Stimulated activated naive B cell treated with anti-CD40 and anti-IgM and Interleukin-4, amounts not matched to agents 10 μg/mL and 1 μg/mL and 100 μg/mL, for 72 hours (primary cell): ENCODE measurements at places on chromosomes 1 and 21.

DNA sequence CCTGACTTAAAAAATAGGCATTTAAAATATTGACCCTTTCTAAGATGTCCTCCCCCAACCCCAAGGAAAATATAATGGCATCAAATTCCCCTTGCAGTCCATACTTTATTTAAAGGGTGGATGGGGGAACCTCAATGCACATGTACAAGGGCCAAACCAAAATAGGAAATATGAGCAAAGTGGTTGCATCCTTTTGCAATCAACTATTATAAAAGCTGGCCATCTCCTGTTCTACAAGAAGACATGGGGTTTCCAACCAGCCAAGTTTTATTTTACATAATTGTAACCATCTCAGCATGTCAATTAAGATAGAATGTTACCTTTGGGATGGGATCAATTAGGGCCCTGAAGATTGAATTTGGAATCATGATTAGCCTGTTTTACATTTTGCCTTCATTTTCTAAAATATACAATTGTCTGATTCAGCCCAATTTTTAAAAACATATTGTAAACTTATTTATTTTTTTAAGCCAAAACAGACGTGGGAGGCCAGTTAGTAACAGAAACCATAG lies 146.7 kb upstream of the NFIA start:
- no peak for DNase-seq

- DNase-seq, result no peak
These were observed 25.2 kb upstream of the SSX2IP start for GRCh38 chr1:84715342-84716019.

GRCh38 chr1:55040083-55040932 lies 960 bp downstream of the PCSK9 start:
- DNase-seq, result no peak

DNA sequence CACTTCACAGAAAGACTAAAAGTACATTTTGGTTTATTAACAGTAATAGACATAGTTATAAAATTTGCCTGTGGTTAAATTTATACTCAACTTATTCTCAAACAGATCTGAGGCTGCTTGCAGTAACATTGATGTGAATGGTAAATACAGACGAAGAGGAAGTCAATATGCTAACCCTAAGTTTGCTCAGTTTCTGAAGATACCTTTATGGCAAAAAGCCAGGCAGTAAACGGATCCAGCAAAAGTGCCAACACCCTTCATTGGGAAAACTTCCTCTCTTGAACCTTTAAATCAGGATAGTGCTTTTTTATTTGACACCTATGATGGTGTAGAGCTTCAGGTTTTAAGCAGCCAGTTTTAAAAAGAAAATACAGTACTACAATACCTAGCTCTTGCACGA lies 16.6 kb upstream of the CCDC181 start:
- no peak for DNase-seq

DNA sequence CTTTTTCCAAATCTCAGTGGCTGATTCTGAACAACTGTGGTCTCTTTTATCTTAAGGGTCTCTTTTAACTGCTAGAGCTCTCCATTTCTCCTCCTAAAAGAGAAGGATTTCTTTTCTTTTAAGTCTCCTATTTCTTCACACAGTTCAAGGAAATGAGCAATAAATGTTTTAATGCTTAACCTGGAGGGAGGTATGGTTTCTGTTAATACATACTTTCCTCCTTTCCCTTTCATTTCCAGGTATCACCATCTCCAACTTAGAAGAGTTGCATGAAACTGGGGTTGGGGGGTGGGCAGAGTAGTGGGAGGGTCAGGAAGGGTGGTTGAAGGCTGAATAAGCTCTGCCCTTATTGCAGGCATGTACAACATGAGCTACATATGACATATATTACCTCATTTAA lies 31.4 kb downstream of the HSD3B2 start:
- DNase-seq, result no peak

- DNase-seq, result no peak
These were observed 163.7 kb downstream of the NTPCR start for GRCh38 chr1:233114159-233114558.

DNA sequence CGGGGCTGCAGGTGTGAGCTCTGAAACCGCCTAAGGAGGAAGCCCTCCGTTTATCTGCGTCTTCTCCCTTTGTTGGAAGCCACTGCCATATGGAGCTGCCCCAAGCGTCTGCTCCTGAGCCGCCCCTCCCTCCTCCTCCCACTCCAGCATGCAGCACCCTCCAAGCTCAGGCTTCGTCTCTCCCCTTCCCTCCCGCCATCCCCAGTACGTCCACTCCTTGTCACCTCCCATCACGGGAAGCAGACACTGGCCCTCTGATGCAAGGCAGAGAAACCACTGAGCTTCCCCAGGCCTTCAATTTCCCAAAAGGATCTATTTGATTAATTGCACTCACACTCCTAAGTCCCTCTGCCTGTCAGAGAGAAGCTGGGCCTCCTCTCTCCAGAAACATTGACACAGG lies 52.5 kb downstream of the NFASC start:
- no peak for DNase-seq

DNA sequence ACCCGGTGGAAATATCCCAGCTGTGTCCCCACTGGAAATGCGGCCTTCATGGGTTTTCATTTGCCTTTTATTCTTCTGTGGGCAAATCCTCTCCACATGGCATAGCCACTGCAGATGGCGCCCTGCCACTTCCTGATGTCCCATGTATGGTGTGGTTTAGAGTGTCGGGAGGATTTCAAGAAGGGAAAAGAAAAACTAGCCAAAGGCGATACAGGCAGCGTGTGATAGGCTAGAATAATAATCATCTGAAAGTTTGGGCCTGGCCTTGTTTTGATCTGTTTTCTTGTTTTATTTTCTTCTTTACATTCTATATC lies 123.6 kb downstream of the PEX14 start:
- DNase-seq, result no peak

- DNase-seq, result no peak
These were observed 35.7 kb downstream of the CAPZB start for GRCh38 chr1:19449454-19450228.

DNA sequence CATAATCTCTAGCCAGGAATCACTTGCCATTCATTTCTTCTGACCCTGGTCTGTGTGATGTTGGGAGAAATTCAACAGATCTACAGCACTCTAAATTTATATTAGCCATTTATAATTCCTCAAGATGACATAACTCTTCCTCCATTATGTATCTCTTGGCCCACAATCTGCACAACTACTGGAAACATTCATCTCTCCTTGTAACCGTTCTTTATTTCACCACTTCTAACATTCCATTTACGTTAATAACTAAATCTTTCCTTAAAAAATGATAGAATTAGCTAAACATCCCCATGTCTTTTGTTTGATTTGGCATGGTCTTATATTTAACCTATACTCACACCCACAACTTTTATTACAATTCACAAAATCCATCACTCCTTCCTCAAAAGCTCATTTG lies 166.0 kb downstream of the COL11A1 start:
- no peak for DNase-seq

DNA sequence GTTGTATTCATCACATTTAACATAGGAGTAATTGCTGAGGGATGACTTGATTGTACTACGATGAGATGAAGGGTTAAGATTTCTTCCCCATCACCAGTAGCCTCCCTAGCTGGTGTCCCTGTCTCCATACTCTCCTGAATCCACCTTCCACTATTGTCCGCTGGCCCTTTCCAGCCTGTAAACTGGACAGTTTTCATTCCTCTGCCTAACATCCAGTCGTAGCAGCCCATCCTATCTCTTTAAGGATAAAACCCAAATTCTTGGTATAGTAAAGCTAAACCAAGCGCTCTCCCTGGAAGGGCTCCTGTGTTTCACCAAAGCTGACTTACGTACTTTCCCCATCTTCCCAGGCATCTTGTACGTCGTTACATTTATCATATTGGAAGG lies 670 bp downstream of the COX20 start:
- DNase-seq, result no peak

- DNase-seq, result no peak
These were observed 83.7 kb upstream of the PPP2R5A start for GRCh38 chr1:212201461-212201860.

DNA sequence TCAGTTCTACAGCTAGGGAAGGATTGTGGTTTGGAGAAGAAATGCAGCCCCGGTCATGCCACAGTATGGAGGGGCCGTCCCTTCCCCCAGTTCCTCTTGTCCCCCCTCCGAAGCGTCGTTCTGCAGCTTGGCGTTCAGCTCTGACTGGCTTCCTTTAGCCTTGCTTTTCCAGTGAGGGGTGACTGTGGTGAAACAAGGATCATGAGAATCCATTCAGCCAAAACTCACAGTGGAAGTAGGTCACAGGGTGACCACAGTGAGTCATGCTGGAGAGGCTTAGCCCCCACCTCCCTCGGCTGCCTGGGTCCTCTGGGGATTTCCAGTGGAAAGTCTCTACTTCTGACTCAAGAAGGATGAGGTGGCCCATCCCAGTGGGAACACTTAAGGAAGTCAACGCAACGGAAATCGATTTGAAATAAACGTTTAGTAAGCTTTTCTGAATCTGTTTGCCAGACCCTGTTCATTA lies 37.3 kb upstream of the COL6A2 start:
- DNase-seq, result peak; percentile 50

- no peak for DNase-seq
These were observed 1.6 kb upstream of the LY9 start for GRCh38 chr1:160794376-160794775.

GRCh38 chr21:35641271-35642016 lies 418.9 kb downstream of the SETD4 start:
- no peak for DNase-seq

- no peak for DNase-seq
These were observed 27.6 kb downstream of the C2CD2 start for GRCh38 chr21:41926117-41926806.

GRCh38 chr1:166295656-166296055 lies 128.9 kb upstream of the FAM78B start:
- no peak for DNase-seq

- DNase-seq, result no peak
These were observed 234.5 kb upstream of the NEGR1 start for GRCh38 chr1:72516826-72517225.

GRCh38 chr1:41872074-41872473 lies 46.6 kb downstream of the HIVEP3 start:
- DNase-seq, result no peak

DNA sequence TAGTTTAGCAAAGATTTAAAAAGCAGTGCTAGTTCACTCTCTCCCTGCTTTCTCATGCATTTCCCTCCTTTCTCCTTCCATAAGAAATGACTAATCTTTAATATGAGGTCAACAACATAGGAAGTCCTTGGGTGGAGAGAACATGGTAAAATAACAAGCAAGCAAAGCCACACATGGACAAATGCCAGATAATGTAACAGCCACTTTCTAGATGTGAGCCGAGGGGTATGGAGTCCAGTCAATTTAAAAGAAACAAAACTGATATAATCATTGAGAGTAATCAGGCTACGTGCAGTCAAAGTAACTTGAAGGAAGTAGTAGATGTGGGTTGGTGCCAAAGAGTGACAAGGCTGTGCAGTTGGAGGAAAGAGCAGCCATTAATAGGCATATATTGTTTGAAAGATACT lies 69.6 kb downstream of the DUSP10 start:
- no peak for DNase-seq

- no peak for DNase-seq
These were observed 20.1 kb upstream of the SELENON start for GRCh38 chr1:25779894-25780293.

DNA sequence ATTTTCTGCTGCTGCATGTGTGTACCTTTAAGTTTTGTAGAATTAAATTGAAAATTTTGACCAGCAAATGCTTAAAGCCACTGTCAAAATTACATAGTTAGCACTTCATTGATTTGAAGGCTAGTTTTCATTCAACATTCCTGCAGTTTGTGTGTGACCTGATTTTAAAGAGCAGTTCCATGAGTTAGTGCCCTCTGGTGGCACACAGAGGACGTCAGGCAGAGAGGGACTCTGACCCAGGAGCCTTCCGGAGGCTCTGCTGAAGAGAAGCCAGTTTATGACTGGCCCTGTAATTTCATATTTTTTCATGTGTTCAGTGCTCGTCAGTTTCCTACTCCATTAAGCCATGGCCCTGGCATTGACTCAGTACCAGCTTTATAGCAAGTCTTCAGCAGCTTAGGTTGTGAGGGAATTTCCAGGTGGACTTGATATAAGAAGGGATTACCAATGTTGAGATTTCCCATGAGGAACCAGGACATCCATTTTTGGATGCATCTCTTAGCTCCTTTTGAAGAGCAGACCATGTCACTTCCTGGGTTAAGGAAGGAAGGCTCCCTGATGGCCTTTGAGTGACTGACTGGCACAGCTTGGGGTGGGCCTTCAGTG lies 104.7 kb downstream of the CAMTA1 start:
- peak; percentile 24 for DNase-seq

GRCh38 chr1:168321945-168322344 lies 41.3 kb downstream of the TBX19 start:
- no peak for DNase-seq

- no peak for DNase-seq
These were observed 44.0 kb downstream of the PTAFR start for GRCh38 chr1:28132171-28133167.

DNA sequence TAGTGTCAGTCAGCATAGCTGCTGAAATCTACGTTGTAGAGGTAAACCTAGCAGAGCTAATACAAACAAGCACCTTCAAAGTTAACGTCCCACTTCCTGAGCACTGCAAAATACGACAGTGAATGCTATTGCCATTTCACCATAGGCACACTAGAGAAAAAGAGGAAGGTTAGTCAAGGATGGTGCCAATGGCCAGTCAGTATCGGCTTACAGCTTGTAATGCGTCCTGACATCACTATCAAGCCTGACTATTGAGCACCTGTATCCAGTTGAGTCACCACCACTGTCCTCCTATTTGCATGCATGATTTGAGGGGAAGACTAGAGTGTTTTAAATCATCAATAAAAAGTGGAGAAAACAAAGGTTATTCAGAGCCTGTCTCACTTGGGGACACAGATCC lies 34.4 kb downstream of the NUCKS1 start:
- DNase-seq, result no peak

DNA sequence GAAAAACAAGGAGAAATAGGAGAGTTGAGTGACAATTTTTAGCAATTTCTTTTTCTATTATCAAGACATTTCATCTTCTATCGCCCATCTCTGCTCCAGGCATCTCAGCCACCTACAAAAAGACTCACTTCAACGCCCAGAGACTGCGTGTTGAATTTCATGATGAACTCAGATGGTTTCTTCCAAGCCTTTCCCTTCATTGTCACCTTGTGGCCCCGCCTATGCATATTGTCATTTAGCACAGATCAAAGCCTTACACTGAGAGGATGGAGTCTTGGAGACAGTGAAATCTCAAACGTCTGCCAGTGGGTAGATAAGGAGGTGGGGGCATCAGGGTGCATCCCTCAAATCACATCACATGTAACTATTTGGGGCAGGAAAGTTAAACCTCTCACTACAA lies 319.4 kb downstream of the SIPA1L2 start:
- DNase-seq, result no peak

- DNase-seq, result no peak
These were observed 16.5 kb upstream of the PKP1 start for GRCh38 chr1:201266774-201267173.

DNA sequence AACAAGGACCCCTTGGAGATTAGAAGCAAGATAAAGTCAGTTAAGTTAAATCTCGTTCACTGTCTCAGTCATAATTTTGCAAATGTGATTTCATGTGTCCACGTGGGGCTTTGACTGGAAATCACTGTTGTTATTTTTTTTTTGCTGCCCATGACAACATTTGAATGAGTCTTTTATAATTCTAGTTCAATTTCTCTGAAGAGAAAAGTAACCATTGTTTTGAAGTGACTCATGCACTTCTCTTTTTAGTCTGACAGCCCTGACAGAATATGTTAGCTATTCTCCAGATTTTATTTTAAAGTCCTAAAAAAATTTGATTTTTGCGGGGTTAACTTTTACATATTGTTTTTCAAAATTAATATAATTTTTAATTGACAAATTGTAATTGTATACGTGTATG lies 30.7 kb upstream of the NLRP3 start:
- no peak for DNase-seq
